NCI-H446 treated with DMSO at 0.1 percent for 48 hours (cell line): ENCODE measurements at places on chromosomes 16 and 17.

DNA sequence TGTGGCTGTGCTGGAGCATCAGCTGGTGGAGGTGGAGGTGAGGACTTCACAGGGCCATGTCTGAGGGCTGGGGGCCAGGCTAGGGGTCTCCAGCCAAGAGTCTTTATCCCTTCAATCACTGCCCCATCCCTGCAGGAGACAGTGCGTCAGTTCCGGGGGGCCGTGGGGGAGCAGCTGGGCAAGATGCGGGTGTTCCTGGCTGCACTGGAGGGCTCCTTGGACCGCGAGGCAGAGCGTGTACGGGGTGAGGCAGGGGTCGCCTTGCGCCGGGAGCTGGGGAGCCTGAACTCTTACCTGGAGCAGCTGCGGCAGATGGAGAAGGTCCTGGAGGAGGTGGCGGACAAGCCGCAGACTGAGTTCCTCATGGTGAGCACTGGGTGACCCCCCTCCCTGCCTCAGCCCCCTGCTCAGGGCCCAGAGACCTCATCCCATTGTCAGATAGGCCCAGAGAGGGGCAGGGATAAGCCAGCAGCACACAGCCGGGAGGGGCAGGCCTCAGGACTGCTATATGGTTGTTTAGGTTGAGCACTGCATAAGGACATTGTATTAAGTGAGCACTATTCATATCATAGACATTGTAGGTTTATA is 2.3 kb upstream of the PYDC1 start:
- DNase-seq: no peak

DNA sequence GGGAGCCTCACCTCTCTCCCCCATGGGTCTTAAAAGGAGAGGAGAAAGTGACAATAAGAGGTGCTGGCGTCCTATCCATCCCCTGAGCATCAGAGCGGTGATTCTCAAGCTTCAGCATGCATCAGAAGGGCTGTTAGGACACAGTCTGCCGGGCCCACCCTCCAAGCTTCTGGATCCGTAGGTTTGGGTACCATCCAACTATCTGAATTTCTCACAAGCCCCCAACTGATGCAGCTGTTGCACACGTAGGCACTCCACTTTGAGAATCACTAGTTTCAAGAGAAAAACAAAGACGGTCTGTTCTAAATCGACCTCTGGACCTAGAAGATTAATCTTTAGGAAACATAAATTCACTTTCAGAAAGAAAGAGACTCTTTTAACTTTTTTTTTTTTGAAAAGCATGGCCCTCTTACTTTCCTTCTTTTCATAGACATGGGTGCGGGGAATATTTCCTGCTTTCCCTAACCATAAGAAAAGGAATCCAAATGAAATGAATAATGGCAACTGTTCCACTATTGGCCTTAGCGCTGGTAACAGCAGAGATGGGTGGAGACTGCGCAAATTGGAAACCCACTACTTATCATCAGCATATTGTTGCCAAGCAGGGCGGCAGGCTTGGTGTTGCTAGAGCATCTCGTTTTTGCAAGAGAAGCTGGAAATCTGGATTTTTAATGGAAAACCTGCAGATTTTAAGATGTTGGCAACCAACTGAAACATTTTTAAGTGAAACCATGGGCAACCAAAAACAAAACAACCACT is 144.4 kb downstream of the GAS7 start:
- no peak for DNase-seq

- DNase-seq: no peak
These were observed 1.2 kb downstream of the CDT1 start for GRCh38 chr16:88804552-88805339.

- no peak for DNase-seq
These were observed 62.6 kb downstream of the CPPED1 start for GRCh38 chr16:12740986-12741610.

DNA sequence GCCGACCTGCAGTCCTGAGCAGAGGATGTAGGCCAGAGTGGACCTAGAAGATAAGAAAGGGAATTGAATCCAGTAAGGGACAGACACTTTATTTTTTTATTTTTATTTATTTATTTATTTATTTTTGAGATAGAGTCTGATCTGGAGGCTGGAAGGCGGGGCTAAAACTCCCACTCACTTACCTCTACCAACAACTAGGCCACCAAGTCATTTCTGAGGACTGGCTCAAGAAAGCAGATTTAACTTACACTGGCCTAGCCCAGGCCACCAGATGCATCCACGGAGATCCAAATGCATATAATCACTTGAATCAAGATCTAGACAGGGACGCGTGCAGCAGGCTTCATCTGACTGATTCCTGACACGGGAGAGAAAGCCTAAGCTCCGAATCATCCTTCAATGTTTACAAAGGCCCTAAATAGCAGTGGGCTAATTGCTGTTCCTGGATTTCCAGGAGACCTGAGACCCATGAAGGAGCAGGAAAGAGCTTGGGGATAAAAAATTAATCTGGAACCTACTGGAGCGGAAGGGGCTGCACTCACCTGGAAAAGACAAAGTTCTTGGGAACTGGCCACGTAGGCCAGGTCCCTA is 1.1 kb upstream of the ALOX12 start:
- DNase-seq: no peak

DNA sequence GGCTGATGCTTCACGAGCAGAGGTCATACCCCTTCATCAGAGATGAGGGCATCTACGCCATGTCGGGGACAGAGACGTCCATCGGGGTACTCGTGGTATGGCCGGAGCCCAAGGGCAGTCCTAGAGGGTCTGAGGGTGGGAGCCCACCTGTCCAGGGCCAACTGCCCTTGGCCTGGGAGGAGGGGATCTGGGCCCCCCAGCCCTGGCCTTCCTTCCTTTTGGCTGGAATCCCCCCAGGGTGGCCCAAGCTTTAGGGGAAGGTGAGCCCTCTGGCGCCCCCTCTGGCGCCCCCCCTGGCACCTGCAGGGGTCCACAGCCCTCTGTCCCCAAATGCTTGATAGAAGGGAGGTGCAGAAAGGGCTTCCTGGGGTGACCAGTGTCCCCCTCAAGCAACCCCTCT is 69.3 kb downstream of the SCNN1B start:
- DNase-seq: no peak

DNA sequence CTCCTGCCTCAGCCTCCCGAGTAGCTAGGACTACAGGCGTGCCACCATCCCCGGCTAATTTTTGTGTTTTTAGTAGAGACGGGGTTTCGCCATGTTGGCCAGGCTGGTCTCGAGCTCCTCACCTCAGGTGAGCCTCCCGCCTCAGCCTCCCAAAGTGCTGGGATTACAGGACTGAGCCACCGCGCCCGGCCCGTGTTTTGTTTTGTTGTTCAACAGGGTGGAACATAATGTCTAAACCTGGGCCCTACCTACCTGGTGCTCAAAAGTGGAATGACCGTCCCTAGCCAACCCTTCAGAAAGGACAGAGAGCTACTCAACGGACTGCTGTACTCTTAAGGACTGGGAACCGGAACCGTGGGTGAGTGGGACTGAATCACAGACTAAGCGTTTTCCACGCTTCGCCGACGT is 772 bp upstream of the KIF22 start:
- no peak for DNase-seq

DNA sequence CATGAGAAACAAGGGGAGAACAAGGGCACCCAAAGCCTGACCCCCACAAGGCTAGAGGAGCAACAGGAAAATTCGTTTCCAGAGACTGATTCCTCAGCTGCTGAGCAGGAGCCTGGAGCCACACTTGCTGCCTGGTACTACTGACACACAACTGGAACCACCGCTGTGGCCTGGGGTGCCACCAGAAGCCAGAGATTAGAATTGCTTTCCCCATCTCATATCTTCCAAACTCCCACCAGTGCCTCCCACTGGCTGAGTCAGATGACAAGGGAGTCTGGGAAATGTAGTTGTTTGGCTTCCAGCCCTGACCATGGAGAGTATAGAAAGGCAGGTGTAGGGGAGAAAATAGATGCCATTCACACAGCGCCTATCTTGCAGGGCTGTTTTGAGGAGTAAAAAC is 4.1 kb upstream of the TMEM11 start:
- no peak for DNase-seq

- DNase-seq: no peak
These were observed 11.4 kb downstream of the METTL9 start for GRCh38 chr16:21610766-21611165.

DNA sequence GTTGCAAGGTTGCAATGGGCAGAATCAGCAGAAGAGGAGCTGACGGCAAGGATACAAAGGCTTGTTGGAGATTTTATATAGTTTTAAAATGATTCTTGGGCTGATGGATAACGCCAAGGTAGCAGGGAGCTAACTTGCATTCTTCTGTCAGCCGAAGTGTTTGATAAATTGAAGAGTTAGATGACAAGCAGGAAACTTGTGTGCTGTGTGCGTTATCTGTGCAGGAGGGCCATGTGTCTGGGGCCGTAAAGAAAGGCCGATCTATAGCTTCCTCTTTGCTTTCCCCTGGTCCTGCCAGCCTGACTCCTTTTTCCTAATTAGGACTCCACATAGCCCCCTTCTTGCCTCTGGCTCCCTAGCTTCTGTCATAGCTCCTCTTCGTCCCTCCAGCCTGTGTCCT is 6.7 kb upstream of the WWOX start:
- DNase-seq: no peak

- DNase-seq: peak; percentile 2
These were observed 52.5 kb upstream of the WSB1 start for GRCh38 chr17:27241346-27241946.
